Lung microvascular endothelial cell (primary cell): ENCODE measurements at places on chromosomes 3 and 15. TPM values are rescaled to one million over a fixed set of nuclear protein-coding genes. Genes with fewer than 3 reads are reported as not detected.

The SLC22A13 gene
- total RNA-seq: under 0.01 TPM in 2 replicates

The GASK1A gene
- total RNA-seq: not detected in 2 replicates

The GOLGA6L4 gene
- total RNA-seq: 0.65 and 0.99 TPM in 2 replicates

The HOMER2 gene
- 0.20 and 0.22 TPM in 2 replicates for total RNA-seq

The ACVR2B gene
- total RNA-seq: 2.2 and 4.2 TPM in 2 replicates

The ARIH2 gene
- 46.0 and 69.0 TPM in 2 replicates for total RNA-seq

The FAM3D gene
- 0.20 and 0.22 TPM in 2 replicates for total RNA-seq

The GOLIM4 gene
- 19.8 and 26.4 TPM in 2 replicates for total RNA-seq

The DUOXA2 gene
- total RNA-seq: not detected in 2 replicates

The FOXL2NB gene
- not detected in 2 replicates for total RNA-seq

The INAFM2 gene
- 11.3 and 14.1 TPM in 2 replicates for total RNA-seq

The CFAP100 gene
- total RNA-seq: not detected in 2 replicates

The AHSG gene
- total RNA-seq: not detected in 2 replicates

The ZNF80 gene
- total RNA-seq: not detected in 2 replicates

The TUSC7 gene
- not detected in 2 replicates for total RNA-seq

The RAB6B gene
- 0.65 and 2.2 TPM in 2 replicates for total RNA-seq

The ROPN1B gene
- not detected in 2 replicates for total RNA-seq

The SLC27A2 gene
- total RNA-seq: 1.3 and 10.3 TPM in 2 replicates

The ADGRG7 gene
- not detected in 2 replicates for total RNA-seq

The UQCC5 gene
- 7.3 and 8.3 TPM in 2 replicates for total RNA-seq

The CCR1 gene
- not detected in 2 replicates for total RNA-seq

The DNAJB11 gene
- total RNA-seq: 36.8 and 60.7 TPM in 2 replicates

The HYPK gene
- total RNA-seq: 4.4 and 6.3 TPM in 2 replicates

The CCDC80 gene
- total RNA-seq: 5.2 and 14.4 TPM in 2 replicates

The NEK10 gene
- total RNA-seq: 1.1 and 1.4 TPM in 2 replicates

The MANF gene
- total RNA-seq: 65.2 and 127 TPM in 2 replicates

The GP9 gene
- not detected in 2 replicates for total RNA-seq

The SAMMSON gene
- not detected in 2 replicates for total RNA-seq

The RTP3 gene
- not detected in 2 replicates for total RNA-seq

The DMXL2 gene
- total RNA-seq: 4.6 and 6.5 TPM in 2 replicates

The TRAK1 gene
- 21.2 and 32.0 TPM in 2 replicates for total RNA-seq

The ABHD6 gene
- 11.6 and 35.1 TPM in 2 replicates for total RNA-seq

The ATP8B4 gene
- total RNA-seq: 0.44 and 3.6 TPM in 2 replicates
